Keratinocyte (primary cell): ENCODE measurements at places on chromosomes 2 and 18. TPM values are rescaled to one million over a fixed set of nuclear protein-coding genes. Genes with fewer than 3 reads are reported as not detected.

Gene CTAGE1
- not detected in 3 replicates for polyA plus RNA-seq

Gene CFAP221
- not detected in 3 replicates for polyA plus RNA-seq

Gene ALPG
- polyA plus RNA-seq = not detected in 3 replicates

DNA sequence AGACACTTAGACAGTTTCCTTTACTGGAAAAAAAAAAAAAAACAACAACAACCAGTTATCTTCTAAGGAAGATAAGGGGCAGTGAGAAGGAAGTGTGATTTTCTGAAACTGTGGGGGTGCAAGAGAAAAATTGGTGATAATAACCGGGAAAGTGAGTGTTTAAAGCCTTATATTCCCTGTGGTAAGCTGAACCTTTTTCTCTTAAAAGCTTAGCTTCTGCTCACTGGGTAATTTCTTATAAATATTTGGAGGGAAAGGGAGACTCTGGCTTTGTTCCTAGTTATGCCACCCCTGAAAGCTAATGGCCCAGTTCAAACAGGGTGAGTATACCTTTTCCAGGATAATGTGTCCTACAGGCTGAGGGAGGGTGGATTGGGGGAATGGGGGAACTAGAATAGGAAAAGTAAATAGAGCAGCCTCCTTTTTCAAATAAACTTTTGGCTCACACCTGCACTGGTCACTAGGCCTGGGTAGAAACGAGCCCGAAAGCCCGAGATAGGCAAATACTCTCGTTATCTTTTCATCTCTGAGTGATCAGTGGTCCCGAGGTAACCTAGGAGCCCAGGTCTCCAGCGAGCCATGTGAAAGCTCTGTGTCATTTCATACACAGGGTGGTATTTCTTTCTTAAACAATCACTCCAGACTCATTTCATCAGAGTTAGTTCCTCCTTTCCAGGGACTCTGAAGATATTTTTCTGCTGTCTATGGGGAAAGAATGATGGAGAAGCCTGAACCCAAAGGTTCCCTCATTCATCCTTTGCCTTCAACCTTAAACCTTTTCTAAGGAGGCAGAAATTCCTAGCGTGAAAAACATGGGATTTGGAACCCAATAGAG lies 15.5 kb upstream of the SRBD1 start:
- no peak overlapping the region for H3K4me3 ChIP-seq
- DNase-seq = no peak
- no peaks in the 10 kb centered on the region for H3K27me3 ChIP-seq
- no peaks in the 10 kb centered on the region for H3K4me1 ChIP-seq
- H3K27ac ChIP-seq = no peak overlapping the region
- no peaks in the 10 kb centered on the region for H3K36me3 ChIP-seq

- no peaks in the 10 kb centered on the region for H3K4me1 ChIP-seq
- no peak overlapping the region for H3K27ac ChIP-seq
- H3K36me3 ChIP-seq = no peaks in the 10 kb centered on the region
- H3K4me3 ChIP-seq = no peak overlapping the region
- no peak for DNase-seq
Measured at GRCh38 chr2:202762556-202762955, 109.0 kb downstream of the ICA1L start.

- no peaks in the 10 kb centered on the region for H3K36me3 ChIP-seq
- peaks cover 6% of the 10 kb centered on the region for H3K4me1 ChIP-seq
- no peak overlapping the region for H3K4me3 ChIP-seq
- no peaks in the 10 kb centered on the region for H3K27me3 ChIP-seq
- no peak for DNase-seq
- H3K27ac ChIP-seq = no peak overlapping the region
Measured at GRCh38 chr18:36496022-36496421, 198.5 kb downstream of the FHOD3 start.

- no peaks in the 10 kb centered on the region for H3K4me1 ChIP-seq
- no peak overlapping the region for H3K27ac ChIP-seq
- H3K27me3 ChIP-seq = no peaks in the 10 kb centered on the region
- DNase-seq = no peak
- no peaks in the 10 kb centered on the region for H3K36me3 ChIP-seq
Measured at GRCh38 chr18:56035546-56035945, 447.6 kb upstream of the TCF4 start.

- no peaks in the 10 kb centered on the region for H3K36me3 ChIP-seq
- no peak overlapping the region for H3K27ac ChIP-seq
- no peaks in the 10 kb centered on the region for H3K27me3 ChIP-seq
- no peaks in the 10 kb centered on the region for H3K4me1 ChIP-seq
- H3K4me3 ChIP-seq = no peak overlapping the region
Measured at GRCh38 chr2:141003967-141004657, 1126.7 kb downstream of the LRP1B start.

- H3K36me3 ChIP-seq = no peaks in the 10 kb centered on the region
- no peaks in the 10 kb centered on the region for H3K27me3 ChIP-seq
- no peak overlapping the region for H3K4me3 ChIP-seq
- DNase-seq = no peak
- peaks cover 3% of the 10 kb centered on the region for H3K4me1 ChIP-seq
Measured at GRCh38 chr2:96751800-96752199, 8.9 kb upstream of the CNNM4 start.

DNA sequence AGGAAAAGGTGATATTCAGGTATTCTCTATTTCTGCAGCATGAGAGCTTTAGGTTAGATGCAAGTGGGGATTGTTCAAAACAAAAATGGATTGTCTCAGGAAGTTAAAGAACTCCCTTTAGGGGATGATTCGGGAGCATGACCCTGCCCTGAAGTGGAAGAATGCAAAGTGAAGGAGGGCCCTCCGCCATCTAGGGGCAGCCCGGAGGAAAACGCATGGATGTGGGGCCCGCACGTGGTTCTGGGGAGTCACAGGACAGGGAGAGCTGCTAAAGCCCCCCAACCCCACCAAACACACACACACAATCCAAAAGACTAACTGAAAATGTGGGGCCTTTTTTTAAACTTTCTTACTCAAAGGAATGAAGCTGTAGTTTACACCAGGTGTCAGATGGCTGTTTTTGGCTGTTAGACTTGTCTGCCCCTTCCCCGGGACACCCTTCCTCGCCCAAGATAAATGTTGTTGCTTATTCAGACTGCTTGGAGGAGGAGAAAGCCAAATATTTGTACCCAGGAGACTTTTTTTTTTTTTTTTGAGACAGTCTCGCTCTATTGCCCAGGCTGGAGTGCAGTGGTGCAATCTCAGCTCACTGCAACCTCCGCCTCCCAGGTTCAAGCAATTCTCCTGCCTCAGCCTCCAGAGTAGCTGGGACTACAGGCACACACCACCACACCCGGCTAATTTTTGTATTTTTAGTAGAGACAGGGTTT lies 78.8 kb downstream of the HNRNPLL start:
- no peaks in the 10 kb centered on the region for H3K36me3 ChIP-seq
- H3K27me3 ChIP-seq = no peaks in the 10 kb centered on the region
- DNase-seq = no peak

DNA sequence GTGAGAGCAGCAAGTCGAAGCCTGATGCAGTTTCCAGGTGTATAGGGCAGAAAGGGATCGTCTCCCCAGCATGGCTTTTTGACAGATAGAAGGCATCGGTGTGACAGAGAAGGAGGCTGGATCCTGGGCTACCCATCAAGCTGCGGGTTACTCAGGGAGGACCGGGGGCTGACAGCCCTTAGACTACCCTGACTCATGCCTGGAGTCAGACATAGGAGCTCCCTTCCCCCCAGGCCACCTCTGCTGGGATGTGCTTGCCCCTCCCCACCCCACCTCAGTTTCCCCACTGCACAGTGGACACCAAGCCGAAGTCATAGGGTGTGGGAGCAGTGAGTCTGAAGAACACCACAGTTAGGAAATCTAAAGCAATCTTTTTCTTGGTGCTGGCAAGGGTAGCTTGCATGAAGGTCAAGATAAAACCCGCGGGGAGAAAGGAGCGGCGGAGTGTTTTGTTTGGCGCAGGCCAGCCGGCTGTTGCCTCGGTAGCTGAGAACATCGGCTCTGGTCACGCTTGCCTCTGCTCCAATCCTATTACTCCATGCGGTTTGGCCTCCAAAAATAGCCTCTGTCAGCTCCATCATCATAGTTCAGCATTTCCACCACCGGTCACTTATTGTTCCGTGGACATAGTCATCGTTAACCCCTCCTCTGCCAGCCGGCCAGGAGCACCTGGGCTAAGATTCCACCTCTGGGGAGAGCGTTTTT lies 169.2 kb upstream of the GLI2 start:
- peaks cover 14% of the 10 kb centered on the region for H3K27me3 ChIP-seq
- peaks cover 3% of the 10 kb centered on the region for H3K4me1 ChIP-seq
- no peak overlapping the region for H3K4me3 ChIP-seq
- H3K36me3 ChIP-seq = no peaks in the 10 kb centered on the region

- DNase-seq = no peak
- no peaks in the 10 kb centered on the region for H3K4me1 ChIP-seq
- H3K4me3 ChIP-seq = no peak overlapping the region
- no peak overlapping the region for H3K27ac ChIP-seq
- no peaks in the 10 kb centered on the region for H3K27me3 ChIP-seq
Measured at GRCh38 chr2:98357849-98358248, 11.6 kb downstream of the CNGA3 start.
